ENCODE measurements at places on chromosomes 1 and 21.
A peak's percentile ranks its signal among the peaks of the same experiment; 100 is the strongest.

GRCh38 chr1:234607109-234608024, 2.6 kb downstream of the IRF2BP2 start:
- no peak for DNase-seq

DNA sequence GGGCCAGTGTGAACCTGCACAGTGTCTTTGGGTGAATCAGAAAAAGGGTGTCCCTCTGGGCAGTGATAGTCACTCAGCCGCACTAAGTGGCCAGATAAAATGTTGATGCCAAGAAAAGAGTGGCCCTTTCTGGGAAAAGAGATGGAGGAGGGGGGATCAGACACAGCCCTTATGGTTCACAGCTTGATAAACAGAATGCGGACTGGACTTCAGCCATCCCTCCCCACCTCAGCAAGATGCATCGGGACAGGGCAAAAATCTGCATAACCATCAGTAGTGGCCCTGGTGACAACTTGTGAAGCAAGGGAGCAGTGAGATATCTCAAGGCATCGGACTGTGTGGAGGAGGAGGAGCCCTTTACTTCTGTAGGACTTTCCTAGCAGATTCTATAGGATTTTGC, 353.8 kb upstream of the PLXNA2 start:
- no peak for DNase-seq

DNA sequence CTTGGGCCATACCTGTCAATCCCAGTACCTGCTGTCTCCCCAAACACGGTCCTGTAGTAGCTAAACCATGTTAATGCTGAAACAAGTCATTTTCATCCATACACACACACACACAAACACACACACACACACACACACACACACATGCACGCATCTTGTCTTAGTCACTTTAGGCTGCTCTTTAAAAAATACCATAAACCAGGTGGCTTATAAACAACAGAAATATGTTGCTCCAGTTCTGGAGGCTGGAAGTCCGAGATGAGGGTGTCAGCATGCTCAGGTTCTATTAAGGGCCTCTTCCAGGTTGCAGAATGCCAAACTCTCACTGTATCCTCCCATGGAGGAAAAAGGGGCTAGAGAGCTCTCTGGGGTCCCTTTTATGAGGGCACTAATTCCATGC, 129.9 kb downstream of the NTPCR start:
- DNase-seq = no peak

GRCh38 chr1:54542120-54542961, 5.7 kb upstream of the ACOT11 start:
- DNase-seq = peak; percentile 54

DNA sequence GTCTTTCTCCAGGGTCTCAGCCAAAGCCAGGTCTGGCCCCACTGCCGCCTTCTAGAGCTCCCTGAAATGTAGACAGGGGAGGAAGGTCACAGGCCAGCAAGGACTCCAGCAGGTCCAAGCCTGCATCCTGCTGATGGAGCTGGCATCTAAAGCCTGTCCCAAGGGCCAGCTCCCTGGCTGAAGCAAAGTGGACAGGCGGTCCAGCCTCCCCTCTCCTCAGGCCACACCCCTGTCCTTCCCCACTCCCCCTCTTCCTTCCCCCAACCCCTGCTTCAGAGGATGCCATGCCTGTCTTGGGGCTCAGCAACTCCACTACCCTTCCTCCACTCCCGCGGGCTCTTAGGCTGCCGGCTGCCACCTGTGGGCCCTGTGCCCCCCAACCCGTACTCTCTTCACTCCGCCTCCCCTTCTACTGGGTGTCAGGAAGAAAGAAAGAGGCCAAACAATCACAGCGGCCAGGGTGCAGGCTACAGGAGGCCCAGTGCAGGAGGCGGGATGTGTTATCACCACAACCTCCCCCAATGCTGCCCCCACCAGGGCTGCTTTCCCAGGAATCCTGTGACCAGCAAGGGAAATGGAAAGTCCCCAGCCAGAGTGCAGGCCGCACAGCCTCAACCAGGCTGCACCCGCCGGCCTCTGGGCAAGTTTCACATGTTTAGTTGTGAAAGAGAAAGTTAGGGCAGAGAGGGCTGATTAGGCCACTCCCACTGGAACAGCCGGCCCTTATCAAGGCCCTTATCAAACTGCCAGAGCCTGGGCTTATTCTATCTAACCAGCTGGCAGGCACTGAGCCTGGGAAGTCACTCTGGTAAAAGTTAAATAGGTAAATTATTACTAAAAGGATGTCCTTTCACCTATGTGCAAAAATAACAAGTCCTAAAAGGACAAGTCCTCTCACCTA, 34.1 kb downstream of the ACOT7 start:
- peak; percentile 41 for DNase-seq

DNA sequence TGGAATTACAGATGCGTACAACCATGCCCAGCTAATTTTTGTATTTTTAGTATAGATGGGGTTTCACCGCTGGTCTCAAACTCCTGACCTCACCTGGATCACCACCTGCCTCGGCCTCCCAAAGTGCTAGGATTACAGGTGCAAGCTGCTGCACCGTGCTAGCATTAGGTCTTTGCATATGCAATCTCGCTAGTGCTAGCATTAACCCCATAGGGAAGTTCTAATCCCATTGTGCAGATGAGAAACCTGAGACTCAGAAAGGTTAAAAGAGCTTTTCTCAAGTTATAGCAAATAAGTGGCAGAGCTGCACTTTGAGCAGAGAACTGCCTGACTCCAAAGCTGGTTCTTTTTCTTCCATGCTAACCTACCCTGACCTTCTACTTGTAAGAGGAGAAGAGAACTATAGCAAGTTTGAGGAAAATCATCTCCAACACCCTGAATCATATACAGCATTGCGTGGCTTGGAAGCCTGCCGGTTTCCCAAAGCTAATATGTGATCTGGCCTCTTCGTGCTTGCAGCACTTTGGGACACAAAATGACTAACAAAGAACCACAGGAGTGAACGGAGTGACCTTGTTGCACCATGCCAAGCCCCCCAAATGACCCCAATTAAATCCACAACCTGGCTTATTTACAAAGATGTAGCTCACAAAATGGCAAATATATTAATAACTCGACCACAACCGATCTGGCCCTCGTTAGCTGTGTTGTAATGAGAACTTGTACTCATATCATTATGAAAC, 185.1 kb downstream of the TM2D1 start:
- DNase-seq = no peak

DNA sequence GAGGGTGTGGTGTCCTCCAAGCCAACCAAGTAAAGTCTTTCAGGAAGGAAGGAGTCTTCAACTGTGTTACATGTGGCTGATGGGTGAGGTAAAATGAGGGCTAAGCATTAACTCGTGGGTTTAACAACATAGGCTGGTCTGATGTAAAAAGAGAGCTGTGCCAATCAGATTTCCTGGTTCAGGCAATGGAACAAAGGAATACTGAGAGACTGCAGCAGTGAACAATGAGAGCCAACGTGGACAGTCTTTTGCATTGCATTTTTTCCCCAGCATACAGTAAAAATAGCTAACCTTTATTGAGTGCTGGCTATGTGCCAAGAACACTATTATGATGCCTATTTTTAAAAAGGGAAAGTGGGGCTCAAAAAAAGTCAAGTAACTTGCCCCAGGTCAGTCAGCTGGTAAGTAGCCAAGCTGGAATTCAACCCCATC, 31.1 kb downstream of the DLGAP3 start:
- no peak for DNase-seq

GRCh38 chr1:51941528-51941927, 49.0 kb downstream of the RAB3B start:
- DNase-seq = no peak

- no peak for DNase-seq
These were observed 225.9 kb downstream of the KAZN start for GRCh38 chr1:14824314-14824915.

DNA sequence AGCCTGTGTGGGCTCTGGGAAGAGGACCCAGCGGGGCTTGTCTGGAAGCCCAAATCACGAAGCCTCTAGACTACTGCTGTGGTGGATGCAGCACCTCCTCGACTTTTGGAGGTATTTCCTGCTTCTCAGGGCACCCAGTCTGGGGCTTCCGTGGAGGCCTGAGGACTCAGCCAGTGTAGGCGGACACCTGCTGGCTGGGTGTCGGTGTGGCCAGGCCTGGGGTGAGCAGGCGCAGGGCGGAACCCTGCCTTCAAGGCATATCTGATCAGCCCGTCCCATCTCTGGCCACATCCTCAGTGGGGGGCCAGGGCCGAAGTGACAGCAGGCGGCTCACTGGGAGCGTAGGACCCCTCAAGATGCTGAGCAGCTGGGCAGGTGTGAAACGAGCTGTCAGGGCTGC, 6.9 kb downstream of the PLCH2 start:
- DNase-seq = no peak

- DNase-seq = no peak
These were observed at the start of gene TFF1 for GRCh38 chr21:42366292-42367010. TFF1 (minus strand) TSS chr21:42366535; CDS start chr21:42366495, 40 bp downstream.

DNA sequence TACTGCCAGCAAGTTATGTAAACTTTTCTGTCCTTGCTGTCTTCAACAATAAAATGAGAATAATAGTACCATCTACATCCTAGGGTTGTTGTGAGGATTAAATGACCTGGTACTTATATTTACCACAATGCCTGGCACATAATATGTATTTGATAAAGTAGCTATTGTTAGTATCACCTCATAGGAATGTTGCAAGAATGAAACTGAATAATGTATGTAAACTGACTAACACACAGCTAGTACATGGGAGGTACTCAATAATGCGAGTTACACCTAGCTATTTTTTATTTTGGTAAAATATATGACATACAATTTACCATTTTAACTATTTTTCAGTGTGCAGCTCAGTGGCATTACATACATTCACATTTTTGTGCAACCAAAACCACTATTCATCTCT, 169.0 kb upstream of the C8B start:
- no peak for DNase-seq

DNA sequence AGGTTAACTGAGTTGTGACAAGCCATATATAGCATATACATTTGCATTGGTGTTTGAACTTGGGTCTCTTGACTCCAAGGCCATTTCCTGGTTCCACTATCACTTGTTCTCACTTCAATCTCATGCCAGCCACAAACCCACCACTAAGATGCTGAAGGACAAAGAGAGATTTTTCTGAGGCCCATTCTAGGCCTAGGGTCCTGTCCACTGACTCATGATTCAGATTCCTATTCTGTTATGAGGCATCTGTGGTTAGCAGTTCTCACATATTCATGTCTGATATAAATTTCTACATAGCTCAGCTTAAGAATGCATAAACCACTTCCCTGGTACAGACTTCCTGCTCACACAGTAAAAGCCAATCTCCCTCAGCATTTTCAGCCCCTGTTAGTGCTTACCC, 326.1 kb upstream of the BEND5 start:
- no peak for DNase-seq

GRCh38 chr1:87592156-87592555, 263.5 kb downstream of the LMO4 start:
- no peak for DNase-seq

DNA sequence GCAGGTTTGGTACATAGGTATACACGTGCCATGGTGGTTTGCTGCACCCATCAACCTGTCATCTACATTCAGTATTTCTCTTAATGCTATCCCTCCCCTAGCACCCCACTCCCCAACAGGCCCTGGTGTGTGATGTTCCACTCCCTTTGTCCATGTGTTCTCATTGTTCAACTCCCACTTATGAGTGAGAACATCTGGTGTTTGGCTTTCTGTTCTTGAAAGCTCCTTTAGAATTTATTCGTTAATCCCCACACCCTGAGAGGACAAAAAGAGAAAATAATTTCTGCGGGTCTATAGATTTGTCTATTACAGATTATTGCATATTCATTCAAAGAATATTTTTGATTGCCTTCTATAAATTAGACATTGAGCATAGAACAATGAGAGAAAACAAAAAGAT, 455.5 kb downstream of the PLPP3 start:
- no peak for DNase-seq

DNA sequence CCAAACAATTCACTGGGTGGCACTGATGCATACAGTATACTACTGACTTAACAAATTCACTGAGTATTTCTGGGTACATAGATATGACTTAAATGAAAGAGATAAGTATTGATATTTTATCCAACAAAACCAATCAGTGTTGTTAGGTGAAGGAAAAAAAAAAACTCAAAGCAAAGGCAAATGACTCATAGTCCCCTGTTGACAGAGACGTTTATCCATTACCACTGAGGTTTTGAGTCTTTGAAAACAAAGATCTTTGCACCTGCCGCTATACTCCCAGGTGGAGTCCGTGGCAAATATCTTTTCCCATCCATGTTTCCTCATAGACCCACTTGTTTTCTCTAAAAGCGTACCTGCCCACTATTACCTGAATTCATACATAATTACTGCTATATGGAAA, 18.4 kb downstream of the DYNLT5 start:
- DNase-seq = no peak

DNA sequence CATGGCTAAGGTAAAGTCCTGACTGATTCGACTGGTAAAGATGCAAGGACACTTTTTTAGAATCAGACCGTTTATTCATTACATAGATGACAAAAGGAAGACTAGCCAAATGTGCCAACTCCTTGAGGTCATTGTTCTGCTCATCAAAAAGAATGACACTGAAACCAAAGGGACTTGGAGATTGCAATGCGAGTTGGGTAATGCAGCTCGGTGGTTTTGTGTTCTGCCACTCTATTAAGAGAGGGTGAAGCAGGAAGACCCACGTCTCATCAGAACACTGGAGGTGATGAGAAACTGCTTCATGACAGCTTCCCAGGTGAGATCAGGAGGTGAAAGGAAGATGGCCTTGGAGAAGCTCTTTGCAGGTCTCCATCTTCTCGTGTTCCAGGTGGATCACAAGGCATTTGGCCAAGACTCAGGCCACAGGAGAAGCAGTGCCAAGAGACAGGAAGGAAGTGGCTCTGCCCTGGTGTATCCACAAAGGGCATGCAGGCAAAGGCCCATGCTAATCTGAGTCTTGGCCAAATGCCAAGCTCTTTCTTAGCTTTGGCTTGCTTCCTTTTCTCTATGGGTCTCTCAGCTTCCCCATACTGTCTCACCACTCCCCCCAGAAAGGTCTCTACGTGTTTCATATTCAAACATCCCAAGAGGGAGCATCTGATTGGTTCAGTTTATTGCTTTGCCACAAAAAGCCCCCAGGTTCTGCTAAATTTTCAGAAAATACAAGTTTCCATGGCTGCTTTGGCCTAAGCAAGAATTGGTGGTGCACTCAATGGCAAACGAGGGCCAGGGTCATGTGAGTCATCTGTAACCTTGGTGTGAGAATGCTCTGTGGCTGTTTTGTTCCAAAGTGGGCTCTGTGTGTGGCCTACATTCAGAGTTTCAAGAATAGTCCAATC, 5.7 kb upstream of the CCT8 start:
- no peak for DNase-seq

- DNase-seq = no peak
These were observed 39.3 kb downstream of the ELK4 start for GRCh38 chr1:205592443-205593003.

DNA sequence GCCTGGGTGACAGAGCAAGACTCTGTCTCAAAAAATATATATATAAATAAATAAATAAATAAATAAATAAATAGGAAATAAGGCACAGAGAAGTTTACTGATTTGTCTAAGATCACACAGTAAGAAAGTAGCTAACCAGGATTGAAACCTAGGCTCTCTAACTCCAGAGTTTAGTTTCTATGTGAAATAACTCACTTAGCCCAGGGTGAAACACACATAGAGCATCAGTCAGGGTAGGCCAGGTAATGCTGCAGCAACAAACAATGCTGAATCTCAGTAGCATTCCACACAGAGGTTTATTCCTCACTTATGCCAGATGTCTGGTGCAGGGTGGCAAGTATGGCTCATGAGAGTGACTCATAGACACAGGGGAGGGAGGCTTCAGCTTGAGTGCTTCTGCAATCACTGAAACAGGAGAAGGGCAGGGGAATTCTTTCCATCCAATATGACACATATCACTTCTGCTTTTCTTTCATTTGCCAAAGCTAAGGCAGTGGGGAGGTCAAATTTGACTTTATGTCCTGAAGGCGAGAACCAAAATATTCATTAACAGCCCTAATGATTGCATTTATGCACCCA, 37.1 kb upstream of the KANK4 start:
- DNase-seq = no peak

- DNase-seq = no peak
These were observed 864.4 kb downstream of the USP25 start for GRCh38 chr21:16594191-16594590.
